Naive B cell (primary cell): ENCODE measurements at places on chromosomes 4 and X. TPM values are rescaled to one million over a fixed set of nuclear protein-coding genes. Genes with fewer than 3 reads are reported as not detected.

DNA sequence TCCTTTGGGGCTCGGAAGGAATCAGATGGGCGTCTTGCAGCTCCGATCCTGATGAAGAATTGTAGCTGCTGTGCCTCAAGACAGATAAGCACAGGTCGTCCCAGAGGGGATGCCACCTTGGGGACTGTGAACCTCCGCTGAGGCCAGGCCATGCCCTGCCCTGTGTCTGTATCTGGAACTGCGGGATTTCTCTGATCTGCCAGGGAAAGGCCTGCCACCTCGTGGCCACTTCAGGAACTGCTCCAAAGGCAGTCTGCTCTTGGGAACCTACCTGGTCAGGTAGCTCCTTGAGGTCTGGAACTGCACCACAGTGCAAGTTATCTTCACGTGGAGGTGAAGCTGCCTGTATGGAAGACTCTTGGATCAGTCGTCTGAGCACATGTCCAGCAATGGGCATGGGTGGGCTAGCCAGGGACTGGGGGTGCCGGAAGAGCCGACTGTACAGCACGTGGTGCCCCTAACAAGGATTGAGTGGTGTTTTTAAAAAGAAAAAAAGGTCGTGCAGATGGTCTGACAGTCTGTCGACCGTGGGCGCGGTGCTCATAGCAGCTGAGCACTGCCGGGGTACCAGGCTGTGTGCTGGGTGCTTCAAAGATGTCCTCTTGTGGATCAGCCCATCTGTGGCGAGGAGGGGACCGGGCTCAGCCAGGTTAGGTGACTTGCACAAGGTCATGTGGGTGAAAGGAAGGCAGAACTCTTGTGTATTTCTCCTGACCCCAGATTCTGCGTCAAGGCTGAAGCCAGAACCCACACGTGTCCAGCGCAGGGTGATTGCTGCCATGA, 3.1 kb upstream of the GRPEL1 start:
- peak overlapping the region; percentile 65 for H3K4me3 ChIP-seq
- H3K4me1 ChIP-seq = peaks cover 31% of the 10 kb centered on the region
- H3K27me3 ChIP-seq = peaks cover 3% of the 10 kb centered on the region
- H3K36me3 ChIP-seq = peaks cover 4% of the 10 kb centered on the region
- H3K27ac ChIP-seq = peak overlapping the region; percentile 89
- peak; percentile 83 for DNase-seq

DNA sequence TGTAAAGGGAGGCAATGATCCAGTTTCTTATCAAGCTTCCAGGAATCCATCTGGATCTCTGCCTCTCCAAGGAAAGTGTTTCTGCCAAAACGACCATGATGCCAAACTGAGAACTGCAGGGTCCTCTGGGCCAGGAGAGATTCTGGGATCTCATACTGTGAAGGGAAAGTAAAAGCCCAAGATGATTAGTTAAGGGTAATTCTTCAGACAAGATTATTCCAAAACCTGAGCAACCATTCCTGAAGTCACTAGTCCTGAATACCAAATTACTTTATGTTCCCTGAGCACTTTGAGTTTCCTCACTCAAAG, 42.0 kb downstream of the SRPX2 start:
- no peak for DNase-seq
- no peaks in the 10 kb centered on the region for H3K27me3 ChIP-seq
- H3K36me3 ChIP-seq = no peaks in the 10 kb centered on the region
- H3K27ac ChIP-seq = no peak overlapping the region
- peaks cover 31% of the 10 kb centered on the region for H3K4me1 ChIP-seq
- peak overlapping the region; percentile 61 for H3K4me3 ChIP-seq

DNA sequence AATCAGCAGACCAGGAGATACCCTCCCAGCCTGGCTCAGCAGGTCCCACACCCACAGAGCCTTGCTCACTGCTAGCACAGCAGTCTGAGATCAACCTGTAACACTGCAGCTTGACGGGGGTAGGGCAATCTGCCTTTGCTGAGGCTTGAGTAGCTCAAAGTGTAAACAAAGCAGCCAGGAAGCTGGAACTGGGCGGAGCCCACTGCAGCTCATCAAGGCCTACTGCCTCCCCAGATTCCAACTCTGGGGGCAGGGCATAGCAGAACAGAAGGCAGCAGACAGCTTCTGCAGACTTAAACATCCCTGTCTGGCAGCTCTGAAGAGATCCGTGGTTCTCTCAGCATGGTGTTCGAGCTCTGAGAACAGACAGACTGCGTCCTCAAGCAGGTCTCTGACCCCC, 15.1 kb upstream of the GABRA2 start:
- H3K27me3 ChIP-seq = no peaks in the 10 kb centered on the region
- H3K36me3 ChIP-seq = no peaks in the 10 kb centered on the region
- no peak overlapping the region for H3K27ac ChIP-seq
- no peaks in the 10 kb centered on the region for H3K4me1 ChIP-seq
- H3K4me3 ChIP-seq = no peak overlapping the region

- peaks cover 9% of the 10 kb centered on the region for H3K27me3 ChIP-seq
- DNase-seq = no peak
- H3K4me1 ChIP-seq = no peaks in the 10 kb centered on the region
- no peak overlapping the region for H3K27ac ChIP-seq
These were observed 82.1 kb downstream of the NAT8L start for GRCh38 chr4:2141022-2141761.

- H3K4me3 ChIP-seq = no peak overlapping the region
- peaks cover 6% of the 10 kb centered on the region for H3K4me1 ChIP-seq
- H3K36me3 ChIP-seq = no peaks in the 10 kb centered on the region
- no peak overlapping the region for H3K27ac ChIP-seq
- no peak for DNase-seq
- peaks cover 7% of the 10 kb centered on the region for H3K27me3 ChIP-seq
These were observed 32.4 kb upstream of the TMLHE start for GRCh38 chrX:155645180-155645579.

DNA sequence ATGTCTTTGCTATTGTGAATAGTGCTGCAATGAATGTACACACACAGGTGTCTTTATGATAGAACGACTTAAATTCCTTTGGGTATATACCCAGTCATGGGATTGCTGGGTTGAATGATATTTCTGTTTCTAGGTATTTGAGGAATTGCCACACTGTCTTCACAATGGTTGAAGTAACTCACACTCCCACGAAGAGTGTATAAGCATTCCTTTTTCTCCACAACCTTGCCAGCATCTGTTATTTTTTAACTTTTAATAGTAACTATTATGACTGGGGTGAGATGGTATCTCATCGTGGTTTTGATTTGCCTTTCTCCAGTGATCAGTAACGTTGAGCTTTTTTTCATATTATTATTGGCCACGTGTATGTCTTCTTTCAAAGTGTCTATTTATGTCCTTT, 17.6 kb upstream of the DCUN1D4 start:
- H3K36me3 ChIP-seq = no peaks in the 10 kb centered on the region
- no peak overlapping the region for H3K27ac ChIP-seq
- no peak for DNase-seq

DNA sequence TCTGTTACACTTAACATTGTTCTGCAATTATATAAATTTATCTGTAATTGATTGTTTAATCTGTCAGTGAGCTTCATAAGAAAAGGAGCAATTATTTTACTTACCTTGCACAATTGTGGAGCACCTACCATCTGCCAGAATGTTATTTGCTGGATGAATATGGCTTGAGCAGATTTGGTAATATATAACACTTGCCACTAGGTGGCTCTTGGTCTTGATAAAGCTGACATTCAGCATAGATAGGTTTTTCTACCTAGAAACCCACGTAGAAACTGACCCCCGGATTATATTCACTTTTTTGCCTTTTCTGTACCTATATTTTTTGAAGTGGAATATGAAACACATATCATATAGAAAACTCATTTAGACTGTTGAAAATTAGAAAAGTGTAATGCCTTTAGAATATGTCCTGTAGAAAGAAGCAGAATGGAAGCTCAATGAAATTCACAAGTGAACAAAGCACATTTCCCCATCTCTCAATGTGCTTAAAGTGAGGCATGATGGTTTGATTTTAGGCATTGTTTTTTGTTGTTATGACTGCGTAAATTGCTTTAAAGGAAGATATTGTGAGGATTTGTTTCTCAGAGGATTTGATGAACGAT, 9.5 kb downstream of the RBPJ start:
- peaks cover 23% of the 10 kb centered on the region for H3K4me1 ChIP-seq
- DNase-seq = peak; percentile 41

DNA sequence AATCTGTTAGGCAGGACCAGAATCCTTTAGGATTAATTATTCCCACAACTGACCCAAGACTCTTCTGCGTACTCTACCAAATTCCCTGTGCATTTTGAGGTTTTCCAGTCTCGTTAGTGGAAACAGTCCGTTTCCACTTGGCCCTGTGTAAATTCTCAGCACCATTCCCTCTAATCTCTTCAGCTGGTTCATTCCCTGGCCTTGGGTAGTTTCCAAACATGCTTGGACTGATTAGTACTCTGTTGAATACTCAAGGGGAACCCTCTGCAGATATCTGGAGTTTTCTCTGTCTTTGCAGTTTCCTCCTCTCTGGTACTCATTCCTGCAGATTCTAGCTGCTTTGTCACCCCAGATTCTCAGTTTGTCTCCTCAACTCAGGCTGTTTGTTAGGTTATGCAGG, 80.4 kb downstream of the ZFX start:
- H3K36me3 ChIP-seq = peaks cover 4% of the 10 kb centered on the region
- peaks cover 9% of the 10 kb centered on the region for H3K27me3 ChIP-seq
- H3K4me3 ChIP-seq = no peak overlapping the region
- DNase-seq = no peak
- no peaks in the 10 kb centered on the region for H3K4me1 ChIP-seq

GRCh38 chr4:84870398-84871163, 95.9 kb downstream of the WDFY3 start:
- H3K27me3 ChIP-seq = no peaks in the 10 kb centered on the region
- H3K36me3 ChIP-seq = no peaks in the 10 kb centered on the region
- no peak overlapping the region for H3K27ac ChIP-seq
- no peaks in the 10 kb centered on the region for H3K4me1 ChIP-seq
- DNase-seq = no peak

DNA sequence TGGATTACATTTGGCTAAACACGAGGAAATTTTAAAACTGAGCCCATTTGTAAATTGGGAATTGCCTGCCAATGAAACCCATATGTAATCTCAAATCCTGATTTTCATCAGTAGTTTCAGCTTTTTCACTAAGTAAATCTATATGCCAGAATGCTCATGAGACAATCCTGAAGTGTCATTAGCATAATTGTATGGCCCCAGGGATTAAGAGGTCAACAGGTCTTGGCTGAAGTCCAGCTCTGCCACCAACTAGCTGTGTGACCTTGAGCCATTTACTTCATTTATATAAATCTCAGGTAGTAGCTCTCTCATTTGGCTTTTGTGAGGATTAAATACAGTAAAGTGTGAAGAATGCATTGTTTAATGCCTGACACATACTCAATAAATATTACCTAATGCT, 320.5 kb upstream of the EMCN start:
- H3K36me3 ChIP-seq = no peaks in the 10 kb centered on the region
- no peak for DNase-seq

DNA sequence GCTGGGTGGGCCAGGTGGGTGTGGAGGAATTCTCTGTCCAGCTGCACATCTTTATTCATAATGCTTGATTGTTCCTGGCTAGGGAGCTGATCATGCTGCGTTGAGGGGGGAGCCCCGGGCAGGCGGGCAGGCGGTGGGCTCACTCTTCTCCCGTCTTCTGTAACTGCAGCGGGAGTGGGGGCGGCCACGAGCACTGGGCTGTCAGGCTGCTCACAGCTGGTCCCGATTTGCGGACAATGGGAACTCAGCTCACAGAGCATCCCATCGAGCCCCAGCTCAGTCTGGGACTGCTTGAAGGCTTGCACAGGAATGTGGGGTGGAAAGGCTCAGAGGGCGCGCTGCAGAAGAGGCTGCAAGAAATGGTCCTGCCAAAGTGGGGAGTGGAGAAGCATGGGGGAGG, 63.8 kb downstream of the EFNB1 start:
- H3K36me3 ChIP-seq = no peaks in the 10 kb centered on the region
- no peaks in the 10 kb centered on the region for H3K27me3 ChIP-seq
- H3K4me3 ChIP-seq = no peak overlapping the region
- no peak for DNase-seq
- no peak overlapping the region for H3K27ac ChIP-seq

DNA sequence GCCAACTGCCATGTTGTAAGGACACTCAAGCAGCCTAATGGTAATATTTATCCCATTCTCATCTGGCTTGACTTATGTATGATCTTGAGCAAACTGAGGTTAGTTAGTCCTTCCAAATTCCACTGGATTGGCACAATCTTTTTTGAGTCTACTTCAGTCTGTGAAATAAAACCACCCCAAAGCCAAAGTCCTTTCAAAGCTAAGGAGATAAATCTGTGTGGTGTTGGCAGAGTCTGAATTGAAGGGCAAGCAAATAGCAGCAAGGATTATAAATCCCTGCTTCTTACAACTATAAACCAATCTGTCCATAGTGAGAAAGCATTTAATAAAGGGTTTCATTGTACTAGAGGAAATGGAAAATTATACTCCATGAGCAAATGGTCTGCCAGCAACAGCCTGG, 233.9 kb upstream of the GLRA2 start:
- no peak overlapping the region for H3K4me3 ChIP-seq
- no peaks in the 10 kb centered on the region for H3K4me1 ChIP-seq
- no peaks in the 10 kb centered on the region for H3K36me3 ChIP-seq
- no peaks in the 10 kb centered on the region for H3K27me3 ChIP-seq
- no peak for DNase-seq

DNA sequence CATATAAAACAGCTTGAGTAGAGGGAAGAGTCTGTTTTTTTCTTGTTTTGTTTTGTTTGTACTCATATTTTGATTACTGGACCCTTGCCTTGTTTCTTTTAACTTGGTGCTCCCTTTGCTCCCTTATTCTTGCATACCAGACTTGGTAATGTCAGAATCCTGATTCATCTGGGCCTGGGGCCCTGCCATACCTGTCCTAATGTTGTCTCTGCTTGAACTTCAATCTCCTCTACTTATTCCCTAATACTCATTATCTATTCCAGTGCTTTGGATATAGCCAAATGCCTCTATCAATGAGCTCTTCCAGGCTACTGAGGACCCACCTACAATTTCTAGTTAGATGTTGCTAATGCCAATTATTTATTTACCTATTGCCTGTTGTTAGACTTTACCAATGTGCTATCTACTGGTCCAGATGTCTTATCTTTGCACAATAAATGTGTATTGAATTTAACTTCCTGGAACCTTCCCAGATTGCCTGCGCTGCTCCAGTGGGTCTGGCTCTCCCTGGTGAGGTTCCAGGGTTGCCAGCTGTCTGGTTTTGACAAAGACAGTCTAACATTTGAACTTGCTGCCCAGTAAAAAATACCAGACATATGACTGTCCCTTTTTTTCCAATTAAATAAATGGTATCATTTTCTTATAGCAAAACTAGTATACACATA, 64.4 kb upstream of the ACSL4 start:
- no peak overlapping the region for H3K4me3 ChIP-seq
- H3K36me3 ChIP-seq = no peaks in the 10 kb centered on the region
- DNase-seq = no peak
- H3K27me3 ChIP-seq = peaks cover 40% of the 10 kb centered on the region
- no peaks in the 10 kb centered on the region for H3K4me1 ChIP-seq

Gene ARMCX2
- polyA plus RNA-seq = 3.0 TPM

Gene SPARCL1
- polyA plus RNA-seq = not detected

Gene TBC1D8B
- polyA plus RNA-seq = 0.63 TPM

Gene PLXNA3
- 1.4 TPM for polyA plus RNA-seq

Gene NUP62CL
- polyA plus RNA-seq = 1.8 TPM
